ENCODE measurements at places on chromosomes 12 and 14. TPM values are rescaled to one million over a fixed set of nuclear protein-coding genes. Genes with fewer than 3 reads are reported as not detected.

Gene E2F7
- total RNA-seq = 2.3 TPM

Gene CPM
- 2.5 TPM for total RNA-seq

Gene CLEC1B
- total RNA-seq = not detected

Gene NRL
- total RNA-seq = 2.5 TPM

Gene BDKRB2
- 0.69 TPM for total RNA-seq

Gene ANKS1B
- total RNA-seq = 298 TPM

Gene NFE2
- 1.8 TPM for total RNA-seq

Gene PPP4R3A
- 102 TPM for total RNA-seq

Gene OTOGL
- total RNA-seq = 0.46 TPM

All from diencephalon (tissue), 1 donor.